MM.1S (cell line): ENCODE measurements at places on chromosomes 2 and 18.

GRCh38 chr2:118058951-118059350 lies 29.3 kb upstream of the INSIG2 start:
- no peak for DNase-seq

GRCh38 chr2:95316466-95317122 lies 19.4 kb downstream of the KCNIP3 start:
- DNase-seq: no peak

GRCh38 chr2:215764441-215765048 lies 248.8 kb downstream of the MREG start:
- no peak for DNase-seq

GRCh38 chr2:189466656-189467055 lies 25.4 kb downstream of the WDR75 start:
- DNase-seq: peak; percentile 19

- no peak for DNase-seq
Measured at GRCh38 chr2:64133828-64134227, 10.4 kb downstream of the PELI1 start.

- DNase-seq: no peak
Measured at GRCh38 chr2:172931256-172931894, 144.3 kb upstream of the MAP3K20 start.
